Vagina (tissue), 2 donors: ENCODE measurements at places on chromosomes 6 and 20.

DNA sequence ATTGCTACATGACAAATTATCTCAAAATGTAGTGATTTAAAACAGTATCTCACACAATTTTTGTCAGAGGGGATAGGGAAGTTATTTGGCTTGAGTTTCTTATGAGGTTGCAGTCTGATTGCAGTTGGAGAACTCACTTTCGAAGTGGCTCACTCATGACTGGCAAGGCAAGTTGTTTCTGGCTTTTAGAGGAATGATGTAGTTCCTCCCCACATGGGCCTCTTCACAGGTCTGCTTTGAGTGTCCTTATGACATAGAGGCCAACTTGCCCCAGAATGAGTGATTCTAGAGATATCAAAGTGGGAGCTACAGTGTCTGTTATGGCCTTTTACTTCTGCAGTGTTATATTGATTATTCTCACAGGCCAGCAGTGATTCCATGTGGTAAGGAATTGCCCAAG, 6.1 kb downstream of the DOP1A start:
- no peak for DNase-seq

DNA sequence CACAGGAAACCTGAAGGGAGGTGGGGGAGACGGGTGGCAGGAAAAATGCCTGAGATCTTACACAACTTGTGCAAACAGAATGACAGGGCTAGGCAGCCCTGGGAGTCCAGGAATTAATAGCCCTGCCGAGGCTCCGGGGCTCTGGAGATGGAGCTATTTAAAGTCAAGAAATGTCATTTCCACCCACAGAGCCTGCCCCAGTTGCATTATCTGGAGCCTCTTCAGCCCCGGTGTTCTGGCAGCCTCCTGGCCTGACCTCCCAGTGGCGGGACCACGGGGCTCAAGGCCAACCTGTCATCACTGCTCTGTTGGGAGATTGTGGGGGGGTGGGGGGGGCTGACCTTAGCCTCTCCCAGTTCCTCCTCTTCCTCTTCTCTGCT, 28.5 kb upstream of the SCUBE3 start:
- DNase-seq: no peak

DNA sequence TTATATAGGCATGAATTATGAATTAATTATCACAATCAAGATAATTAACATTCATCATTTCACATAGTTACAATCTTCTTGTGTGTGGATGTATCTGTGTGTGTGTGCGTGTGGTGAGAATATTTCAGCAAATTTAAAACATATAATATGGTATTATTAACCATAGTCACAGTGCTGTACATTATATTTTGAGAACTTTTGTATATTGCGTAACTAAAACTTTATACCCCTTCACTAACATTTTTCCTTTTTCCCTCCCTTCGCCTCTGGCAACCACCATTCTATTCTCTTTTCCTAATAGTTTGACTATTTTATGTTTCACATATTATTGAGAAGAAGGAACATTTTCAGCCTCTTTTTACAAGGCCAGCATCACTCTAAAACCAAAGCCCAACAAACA, 176.8 kb downstream of the HTR1B start:
- no peak for DNase-seq

GRCh38 chr20:37441023-37441422, 80.0 kb upstream of the NNAT start:
- DNase-seq: no peak

DNA sequence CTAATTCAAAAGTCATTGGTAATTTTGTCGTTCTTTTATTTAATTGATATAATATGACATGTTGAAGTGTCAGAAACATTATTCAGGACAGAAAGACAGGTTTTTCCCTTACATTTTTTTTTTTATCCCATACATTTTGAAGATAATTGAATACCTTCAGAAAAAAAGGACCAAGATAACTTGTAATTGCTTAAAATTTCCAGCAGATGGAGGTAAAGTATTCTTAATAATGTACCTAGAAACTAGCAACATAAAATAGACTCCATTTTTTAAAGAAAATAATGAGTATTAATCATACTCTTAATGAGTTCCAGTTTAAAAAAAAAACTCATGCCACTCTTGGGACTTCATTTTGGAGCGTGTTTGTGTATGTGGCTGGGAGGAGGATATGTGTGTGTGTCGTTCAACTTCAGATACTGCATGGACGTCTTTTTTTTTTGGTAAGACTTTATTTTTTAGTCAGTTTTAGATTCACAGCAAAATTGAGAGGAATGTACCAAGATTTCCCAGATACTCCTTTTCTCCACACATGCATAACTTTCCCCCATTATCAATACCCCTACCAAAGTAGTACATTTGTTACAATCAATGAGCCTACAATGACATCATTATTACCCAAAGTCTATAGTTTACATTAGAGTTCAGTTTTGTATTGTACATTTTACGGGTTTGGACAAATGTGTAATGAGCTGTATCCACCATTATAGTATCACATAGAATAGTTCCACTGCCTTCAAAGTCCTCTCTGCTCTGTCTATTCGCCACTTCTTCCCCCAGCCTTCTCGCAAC, 79.4 kb downstream of the ROS1 start:
- DNase-seq: no peak

DNA sequence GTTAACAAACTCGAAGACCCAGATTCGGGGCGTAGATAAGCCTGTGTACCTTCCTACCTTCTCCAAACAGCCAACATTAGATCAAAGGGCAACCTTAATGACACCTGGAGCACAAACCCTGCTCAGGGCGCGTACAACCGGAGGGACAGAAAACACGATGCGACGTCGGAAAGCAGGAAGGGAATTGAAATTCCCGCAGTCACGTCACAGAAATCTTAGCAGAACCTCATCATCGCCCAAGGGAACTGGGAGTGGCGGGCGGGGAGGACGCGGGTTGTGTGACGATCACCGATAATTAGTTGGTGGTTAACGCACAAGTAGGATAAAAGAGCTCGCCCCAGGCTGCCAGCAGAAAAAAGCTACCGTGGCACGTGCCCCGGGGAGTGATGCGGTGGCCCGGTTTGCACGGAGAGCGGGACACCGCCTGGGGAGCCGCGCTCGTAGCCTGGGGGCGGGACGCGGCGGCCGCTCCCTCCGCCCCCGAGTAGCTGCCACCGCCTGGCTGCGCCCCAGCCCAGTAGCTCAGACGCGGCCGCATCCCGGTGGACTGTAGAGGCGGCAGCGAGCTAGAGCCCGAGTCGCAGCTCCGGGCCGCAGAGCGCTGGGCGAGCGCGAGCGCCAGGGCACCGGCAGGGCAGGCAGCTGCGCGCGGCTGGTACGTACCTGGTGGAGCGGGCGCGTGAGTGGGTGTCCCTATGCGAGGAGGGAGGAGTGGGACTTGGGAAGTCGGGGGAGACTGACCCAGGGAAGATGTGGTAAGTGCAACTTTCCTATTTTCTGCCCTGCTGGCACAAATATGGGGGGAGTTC, at the start of gene PKIB:
Gene PKIB (plus strand): TSS at position 525 of the 809 bp plus-strand sequence. CDS start 107,390 bp downstream, outside the sequence.
- DNase-seq: no peak

DNA sequence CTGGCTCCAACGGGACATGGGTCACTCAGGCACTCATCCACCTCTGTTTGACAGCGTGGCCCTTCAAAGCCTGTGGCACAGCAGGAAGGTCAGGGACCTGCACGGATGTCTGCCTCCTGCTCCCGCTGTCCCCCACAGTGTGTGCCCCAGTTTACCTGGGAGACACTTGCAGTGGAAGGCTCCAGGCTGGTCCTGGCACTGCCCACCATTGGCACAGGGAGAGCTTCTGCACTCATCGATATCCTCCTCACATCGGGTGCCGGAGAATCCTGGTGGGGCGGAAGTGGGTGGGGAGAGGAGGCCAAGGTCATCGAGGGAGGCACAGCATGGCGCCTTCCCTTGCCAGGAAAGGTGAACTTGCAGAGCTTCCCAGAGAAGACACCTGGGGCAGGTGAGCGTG, 6.9 kb downstream of the NOTCH4 start:
- no peak for DNase-seq

DNA sequence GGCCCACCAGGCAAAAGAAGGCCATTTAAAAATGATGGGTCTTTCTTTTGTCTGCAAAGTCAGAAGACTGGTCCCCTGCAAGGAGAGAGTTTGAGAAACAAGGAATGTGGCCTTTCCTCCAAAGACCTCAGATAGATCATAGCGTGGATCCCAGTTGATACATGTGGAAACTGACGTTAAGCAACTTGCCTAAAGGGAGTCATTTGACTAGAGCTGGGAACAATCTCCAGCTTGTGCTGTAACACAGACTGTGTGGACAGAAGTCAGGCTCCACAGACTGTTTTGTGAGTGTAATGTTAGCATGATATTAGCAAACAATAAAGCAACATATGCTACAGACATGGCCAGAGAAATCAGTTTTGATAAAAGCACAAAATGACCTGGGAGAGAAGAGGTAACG, 140.4 kb upstream of the CITED2 start:
- DNase-seq: no peak

DNA sequence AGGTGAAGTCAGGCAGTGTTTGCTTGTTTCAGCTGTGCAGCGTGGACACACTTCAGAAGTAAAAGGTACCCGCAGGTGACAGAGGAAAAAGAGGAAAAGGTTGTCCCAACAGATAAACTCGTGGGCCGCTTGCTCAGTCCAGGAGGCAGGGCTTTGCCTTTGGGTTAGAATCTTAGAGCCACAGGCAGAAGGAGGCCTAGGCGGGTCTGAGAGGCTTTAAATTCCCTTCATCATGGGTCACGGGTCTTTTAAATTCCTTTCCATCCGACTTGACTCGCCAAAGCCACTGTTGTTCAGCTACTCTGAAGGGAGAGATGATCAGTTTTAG, 48.2 kb downstream of the AGPAT4 start:
- DNase-seq: no peak

DNA sequence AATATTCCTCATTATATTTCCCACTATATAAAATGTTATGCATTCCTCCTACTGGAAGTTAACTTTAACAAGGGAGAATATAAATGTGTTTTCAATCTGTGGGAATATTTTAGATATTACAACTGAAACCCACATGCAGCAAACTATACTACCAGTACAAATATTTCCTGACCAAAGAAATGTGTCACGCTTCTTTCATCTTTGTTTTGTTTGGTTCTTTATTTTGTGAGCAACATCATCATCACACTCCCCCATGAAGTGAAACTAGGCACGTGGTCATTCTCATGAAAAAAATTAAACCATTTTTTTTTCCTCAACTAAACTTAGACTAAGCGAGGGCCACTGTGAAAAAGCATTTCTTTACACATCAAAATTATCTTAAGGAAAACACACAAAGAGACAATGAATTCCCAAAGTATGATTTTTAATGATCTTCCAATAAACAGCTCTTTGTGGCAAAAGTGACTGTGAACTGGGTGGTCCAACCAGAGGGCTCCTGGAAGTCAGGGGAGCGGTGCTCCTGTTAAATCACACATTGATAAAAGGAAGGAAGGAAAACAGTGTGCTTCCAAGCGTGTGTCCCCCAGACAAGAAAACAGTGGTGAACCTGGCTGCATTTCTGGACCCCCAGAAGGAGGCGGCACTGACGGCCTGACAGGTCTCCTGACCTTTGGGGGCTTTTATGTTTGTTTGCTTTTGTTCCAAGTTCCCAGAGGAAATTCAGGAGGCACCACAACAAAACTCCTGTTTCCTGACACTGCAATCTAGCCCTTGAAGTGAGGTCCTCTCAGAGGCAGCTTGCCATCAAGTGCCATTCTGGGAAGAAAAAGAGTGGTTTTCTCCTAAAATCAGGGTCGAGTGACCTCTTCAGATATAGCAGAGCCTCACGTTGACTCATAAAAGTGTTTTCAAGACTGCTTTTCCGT, 166.8 kb upstream of the FOXQ1 start:
- no peak for DNase-seq
